ENCODE measurements at places on chromosomes 7 and 10. TPM values are rescaled to one million over a fixed set of nuclear protein-coding genes. Genes with fewer than 3 reads are reported as not detected.

The CCDC146 gene
- 13.0 TPM for polyA plus RNA-seq

The NODAL gene
- 0.46 TPM for polyA plus RNA-seq

The CASD1 gene
- polyA plus RNA-seq = 187 TPM

The PSD gene
- 68.8 TPM for polyA plus RNA-seq

The DDC gene
- polyA plus RNA-seq = 42.9 TPM

The ST8SIA6 gene
- polyA plus RNA-seq = 0.20 TPM

The ACSM6 gene
- polyA plus RNA-seq = not detected

The NKX1-2 gene
- polyA plus RNA-seq = 0.16 TPM

The GPR85 gene
- polyA plus RNA-seq = 89.4 TPM

The TMEM176A gene
- not detected for polyA plus RNA-seq

The CALCR gene
- polyA plus RNA-seq = 3.6 TPM

The OR9A2 gene
- not detected for polyA plus RNA-seq

The PCLO gene
- 25.5 TPM for polyA plus RNA-seq

The CAMK2B gene
- 67.3 TPM for polyA plus RNA-seq

The HOXA7 gene
- not detected for polyA plus RNA-seq

The AIFM2 gene
- polyA plus RNA-seq = 0.78 TPM

The NUTM2E gene
- 0.40 TPM for polyA plus RNA-seq

The FOXK1 gene
- polyA plus RNA-seq = 7.4 TPM
